SK-N-SH treated with all-trans-retinoic acid at 6 μM for 48 hours (cell line): ENCODE measurements at places on chromosomes 13 and 19.

- ATAC-seq: no peak; the same call in 2 of the 3 replicates
Measured at GRCh38 chr19:19613506-19613905, 5.0 kb downstream of the PBX4 start.

GRCh38 chr13:26726684-26727083 is 33.9 kb downstream of the GPR12 start:
- ATAC-seq: no peak

GRCh38 chr19:32313569-32314265 is 31.7 kb upstream of the ZNF507 start:
- no peak for ATAC-seq

DNA sequence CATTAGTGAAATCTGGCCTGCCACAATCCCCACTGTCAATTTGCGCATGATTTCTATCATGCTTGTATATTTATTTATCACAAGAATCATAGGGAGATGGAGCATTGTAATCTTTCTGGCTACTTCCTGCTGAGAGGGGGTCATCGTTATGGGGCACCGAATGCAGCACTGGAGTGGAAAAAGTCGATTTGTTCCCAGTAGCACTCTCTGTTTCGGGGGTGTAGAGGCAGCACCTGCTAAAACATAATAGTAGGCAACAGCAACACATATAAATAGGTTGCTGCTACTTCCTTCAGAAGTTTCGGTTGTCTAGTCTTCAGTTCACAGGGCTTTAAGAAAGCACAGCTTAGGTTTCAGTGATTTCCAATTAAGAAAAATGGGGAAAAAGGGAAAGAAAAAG is 23.4 kb upstream of the CEACAM21 start:
- no peak for ATAC-seq
